AG09319 (cell line): ENCODE measurements at places on chromosomes 1 and 21.

DNA sequence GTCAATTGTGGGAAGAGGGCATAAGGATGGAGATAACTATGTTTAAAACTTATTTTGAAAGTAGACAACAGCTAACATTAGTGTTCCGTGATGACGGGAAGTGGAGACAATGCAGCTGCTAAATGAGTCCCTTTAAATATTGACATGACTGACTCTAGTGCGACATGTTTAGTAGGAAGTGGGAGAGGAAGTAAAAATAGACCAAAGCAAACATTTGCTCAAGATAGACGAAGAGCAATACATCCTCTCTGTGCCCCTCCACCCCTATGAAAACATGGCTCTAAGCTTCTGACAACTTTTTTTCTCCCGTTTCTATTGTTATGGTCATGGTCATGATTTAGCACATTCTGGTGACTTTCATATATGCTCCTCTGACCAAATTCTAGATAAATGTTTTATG lies 60.0 kb upstream of the HMCN1 start:
- no peak for DNase-seq

GRCh38 chr21:32322676-32323075 lies 24.0 kb downstream of the MRAP start:
- DNase-seq = no peak

DNA sequence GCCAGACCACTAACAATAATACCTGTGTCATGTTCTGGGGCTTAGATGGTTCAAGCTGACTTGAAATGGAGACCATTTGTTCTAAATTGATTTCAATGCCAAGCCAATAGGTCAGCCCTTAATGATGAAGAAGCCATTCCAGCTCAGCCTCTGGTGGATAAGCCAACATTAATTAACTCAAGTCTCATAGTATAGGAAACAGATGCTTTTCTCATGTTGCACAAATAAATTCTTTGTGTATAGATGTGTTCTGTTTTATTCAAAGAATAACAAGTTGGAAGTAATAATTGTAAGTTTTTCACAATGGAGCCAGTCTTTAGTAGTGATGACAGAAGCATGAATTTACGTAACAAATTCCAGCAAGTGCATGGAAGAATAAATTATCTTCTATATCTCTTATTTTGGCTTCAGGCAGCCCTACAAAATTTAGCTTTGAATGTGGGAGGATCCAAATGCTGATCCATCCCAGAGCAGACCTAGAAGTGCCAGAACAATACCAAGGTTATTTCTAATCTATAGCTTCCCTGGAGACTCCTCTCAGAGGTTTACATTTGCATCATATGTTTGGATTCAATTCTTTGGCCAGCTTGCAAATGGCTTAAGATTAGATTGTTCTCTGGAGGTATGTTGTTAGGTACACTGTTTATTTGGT lies 42.2 kb upstream of the C1orf105 start:
- DNase-seq = no peak

GRCh38 chr1:54838565-54839180 lies 37.5 kb upstream of the TTC22 start:
- DNase-seq = no peak

- DNase-seq = no peak
Observed at GRCh38 chr1:206570529-206570928, 41.7 kb downstream of the EIF2D start.

DNA sequence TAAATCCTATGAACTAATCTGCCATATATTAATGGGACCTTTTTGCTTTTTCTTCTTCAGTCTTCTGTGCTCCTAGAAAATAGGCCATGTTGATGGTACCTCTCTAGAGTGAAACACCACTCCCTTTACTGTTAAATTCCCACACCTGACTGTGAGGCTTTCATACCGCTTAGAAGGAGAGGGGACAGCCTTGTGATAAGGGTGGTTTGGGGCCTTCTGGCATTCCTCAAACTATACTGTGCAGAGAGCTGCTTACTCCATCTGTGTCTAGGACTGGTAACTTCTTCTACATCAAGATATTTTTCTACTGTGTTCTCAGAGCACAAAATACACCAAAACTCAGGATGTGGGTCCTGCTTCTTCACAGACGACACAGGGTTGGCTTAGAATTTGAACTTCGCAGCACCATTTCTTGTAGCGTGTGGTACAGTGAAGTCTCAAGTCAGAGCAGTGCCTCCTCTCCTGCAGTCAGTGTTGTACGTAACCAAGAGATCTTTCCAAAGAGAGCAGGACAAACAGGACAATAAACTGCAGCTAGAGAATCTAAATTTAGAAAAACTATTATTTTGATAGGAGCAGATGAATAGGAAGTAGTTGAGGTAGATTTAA lies 43.8 kb downstream of the MACO1 start:
- DNase-seq = no peak

DNA sequence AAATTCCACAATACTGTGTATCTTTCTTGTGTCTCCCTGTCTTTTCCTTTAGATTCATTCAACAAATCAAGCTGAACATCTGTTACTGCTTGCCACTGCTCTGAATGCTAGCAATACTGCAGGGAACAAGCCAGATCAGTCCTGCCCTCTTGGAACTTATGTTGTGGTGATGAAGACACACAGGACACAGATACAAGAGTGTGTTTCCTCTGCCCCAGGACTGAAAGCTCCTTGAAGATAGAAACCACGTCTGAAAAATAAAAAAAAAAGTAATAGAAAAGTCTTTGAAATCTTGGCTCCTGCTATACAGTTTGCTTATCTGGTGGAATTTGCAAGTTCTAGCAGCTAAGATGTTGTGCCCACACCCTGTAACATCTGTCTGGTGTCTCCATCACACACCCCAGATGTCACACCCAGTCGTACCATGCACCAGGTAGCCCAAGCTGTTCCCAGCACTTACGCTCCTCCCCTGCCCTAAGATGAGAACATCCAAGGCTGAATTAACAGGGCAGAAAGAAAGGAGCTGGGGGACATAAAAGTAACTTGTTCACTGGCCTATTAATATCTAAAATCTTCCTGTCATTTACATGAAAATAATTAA lies 80.2 kb upstream of the GALNT2 start:
- no peak for DNase-seq

DNA sequence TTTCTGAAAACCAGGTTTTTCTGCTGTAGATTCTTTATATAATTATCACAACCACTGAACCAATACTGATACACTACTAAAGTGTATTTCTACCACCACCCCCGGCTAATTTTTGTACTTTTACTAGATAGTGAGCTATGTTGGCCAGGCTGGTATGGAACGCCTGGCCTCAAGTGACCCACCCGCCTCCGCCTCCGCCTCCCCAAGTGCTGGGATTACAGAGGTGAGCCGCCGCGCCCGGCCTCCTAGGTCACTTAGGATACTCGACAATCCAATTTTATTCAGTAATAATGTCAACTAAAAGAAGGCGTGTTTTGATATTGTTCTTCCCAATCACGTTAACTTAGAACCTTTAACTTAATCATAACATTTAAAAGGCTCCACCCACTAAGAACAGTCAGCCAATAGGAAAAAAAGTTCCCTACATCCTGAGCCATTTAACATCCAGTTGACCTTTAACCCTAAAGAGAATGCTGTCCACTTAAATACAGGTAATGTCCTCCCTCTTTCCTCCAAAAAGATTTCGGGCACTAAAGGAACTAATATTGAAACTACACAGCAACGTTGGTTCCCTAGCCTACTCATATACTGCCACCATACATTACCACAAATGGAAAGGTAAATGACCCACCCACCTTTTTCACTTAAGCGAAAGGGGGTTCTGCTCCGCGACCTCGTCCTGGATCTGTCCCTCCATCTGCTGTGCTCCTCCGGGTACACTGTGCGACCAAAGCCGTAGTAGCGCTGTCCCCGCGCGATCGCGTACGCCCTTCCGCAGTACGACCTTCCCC lies 1.2 kb downstream of the RSRP1 start:
- no peak for DNase-seq

- DNase-seq = peak; percentile 12
Observed at GRCh38 chr1:161486806-161487741, 18.2 kb upstream of the FCGR2A start.

GRCh38 chr1:100050139-100050538 lies 80.3 kb downstream of the SLC35A3 start:
- DNase-seq = no peak
